ENCODE measurements at places on chromosomes 3 and 15.

DNA sequence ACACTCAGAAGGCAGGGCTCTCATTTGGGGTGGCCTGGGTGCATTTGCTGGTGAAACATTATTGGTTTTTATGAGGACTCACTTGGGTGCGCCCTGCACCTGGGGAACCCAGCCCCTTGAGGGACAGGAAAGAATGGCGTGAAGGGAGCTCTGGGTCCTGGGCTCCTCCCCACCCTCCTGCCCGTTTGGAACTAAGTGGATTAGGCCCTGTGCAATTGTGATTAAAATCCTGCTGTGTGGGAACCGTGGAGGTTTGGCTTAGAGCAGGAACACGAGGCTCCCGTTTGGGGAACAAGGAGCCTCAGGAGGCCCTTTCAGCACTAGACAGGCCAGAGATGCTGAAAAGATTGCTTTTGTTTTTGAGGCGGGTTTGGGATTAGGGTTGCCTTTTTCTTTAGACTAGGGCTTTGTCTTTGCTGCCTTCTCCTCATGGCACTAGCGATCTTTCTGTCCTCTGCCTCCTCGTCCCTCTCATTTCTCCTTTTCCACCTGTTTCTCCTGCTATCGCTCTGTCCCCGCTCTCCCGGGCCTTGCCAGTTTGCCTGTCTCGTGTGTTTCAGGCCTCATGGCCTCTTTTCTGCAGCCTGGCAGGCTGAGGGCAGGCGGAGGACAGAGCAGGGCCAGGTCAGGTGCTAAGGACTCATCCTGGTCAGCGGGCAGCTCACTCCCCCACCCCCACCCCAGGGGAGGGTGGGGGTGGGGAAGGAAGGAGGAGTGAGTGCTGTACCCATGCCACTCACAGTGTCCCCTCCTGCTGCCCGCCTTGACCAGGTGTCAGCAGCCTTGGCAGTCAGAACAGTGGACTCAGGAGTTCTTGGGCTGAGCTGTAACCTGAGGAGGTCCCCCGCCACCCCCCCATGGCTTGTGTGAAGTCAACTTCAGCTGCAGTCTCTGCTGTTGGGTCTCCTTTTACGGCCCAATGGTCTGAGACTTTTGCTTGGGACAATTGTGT lies 8.6 kb downstream of the MAPKAPK3 start:
- DNase-seq, result no peak

- no peak for DNase-seq
These were observed 5.6 kb upstream of the BAHD1 start for GRCh38 chr15:40435023-40435709.

GRCh38 chr3:28547677-28548076 lies 199.1 kb upstream of the AZI2 start:
- no peak for DNase-seq

- DNase-seq, result no peak
These were observed 4.3 kb upstream of the ALPK3 start for GRCh38 chr15:84812842-84813241.

DNA sequence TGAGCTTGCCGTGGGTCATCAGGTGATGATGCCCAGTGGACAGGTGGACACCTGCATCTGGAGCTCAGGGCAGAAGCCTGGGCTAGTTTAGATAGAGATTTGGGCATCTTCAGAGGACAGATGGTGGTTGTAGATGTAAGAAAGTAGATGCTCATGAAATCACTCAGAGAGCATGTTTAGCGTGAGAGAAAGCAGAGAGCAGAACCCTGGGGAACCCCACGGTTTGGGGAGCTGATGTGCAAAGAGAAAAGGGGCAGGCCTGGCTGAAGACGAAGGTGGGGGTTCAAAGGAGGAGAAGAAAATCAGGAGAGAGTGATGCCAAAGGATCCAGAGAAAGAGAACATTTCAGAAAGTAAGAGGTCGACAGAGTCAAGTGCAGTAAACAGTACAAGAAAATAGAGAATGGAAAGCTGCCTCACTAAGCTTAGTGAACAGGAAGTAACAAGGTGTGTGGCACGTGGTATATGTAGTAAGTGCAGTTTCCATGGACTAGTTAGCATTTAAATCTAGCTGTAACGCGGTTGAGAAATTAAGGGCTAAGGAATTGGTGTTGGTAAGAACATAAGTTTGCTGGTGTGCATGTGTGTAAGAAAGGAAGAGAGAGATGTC lies 13.5 kb downstream of the TIGIT start:
- DNase-seq, result no peak

DNA sequence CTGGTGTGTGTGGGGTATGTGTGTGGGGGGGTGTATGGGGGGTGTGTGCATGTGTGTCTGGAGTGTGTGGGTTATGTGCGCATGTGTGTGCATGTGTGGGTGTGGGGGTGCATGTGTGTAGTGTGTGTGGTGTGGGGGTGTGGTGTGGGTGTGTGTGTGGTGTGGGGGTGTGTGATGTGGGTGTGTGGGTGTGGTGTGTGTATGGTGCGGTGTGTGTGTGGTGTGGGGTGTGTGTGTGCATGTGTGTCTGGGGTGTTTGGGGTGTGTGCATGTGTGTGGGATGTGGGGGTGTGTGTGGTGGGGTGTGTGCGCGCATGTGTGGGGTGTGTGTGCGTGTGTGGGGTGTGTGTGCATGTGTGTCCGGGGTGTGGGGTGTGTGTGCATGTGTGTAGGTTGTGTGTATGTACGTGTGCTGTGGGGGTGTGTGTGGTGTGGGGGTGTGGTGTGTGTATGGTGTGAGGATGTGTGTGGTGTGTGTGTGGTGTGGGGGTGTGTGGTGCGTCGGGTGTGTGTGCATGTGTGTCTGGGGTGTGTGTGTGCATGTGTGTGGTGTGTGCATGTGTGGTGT lies 6.2 kb upstream of the OCA2 start:
- DNase-seq, result no peak

DNA sequence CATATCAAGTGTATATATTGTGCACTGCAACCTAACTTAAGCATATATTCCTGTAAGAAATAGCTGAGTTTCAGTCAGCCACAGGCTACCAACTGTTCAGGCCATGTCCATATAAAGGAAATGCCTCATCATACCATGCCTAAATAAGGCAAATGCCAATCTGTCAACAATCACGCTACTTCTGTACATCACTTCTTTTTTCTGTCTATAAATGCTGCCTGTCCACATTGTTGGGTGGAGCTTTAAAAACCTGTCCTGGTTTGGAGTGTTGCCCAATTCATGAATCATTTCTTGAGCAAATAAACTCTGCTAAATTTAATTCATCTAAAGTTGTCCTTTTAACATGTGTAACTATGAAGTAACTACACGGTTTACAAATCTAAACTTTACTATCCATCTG lies 1091.9 kb downstream of the NSUN3 start:
- DNase-seq, result no peak

DNA sequence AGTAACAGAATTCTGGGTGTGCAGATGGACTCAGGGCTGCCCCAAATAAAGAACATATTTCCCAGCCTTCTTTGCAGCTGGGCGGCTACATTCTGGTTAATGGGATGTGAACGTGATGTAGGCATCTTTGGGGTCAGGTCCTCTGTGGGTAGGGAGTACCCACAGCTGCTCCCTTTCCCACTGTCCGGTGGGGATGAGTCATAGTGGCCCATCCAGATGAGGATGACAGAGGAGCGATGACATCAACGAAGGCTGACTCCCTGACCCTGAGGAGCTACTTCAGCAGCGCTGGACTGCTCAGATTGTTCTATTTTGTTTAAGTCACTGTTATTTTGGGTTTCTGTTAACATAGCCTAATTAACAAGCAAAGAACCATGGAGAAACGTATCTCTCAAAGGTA lies 38.0 kb downstream of the SRPRB start:
- DNase-seq, result no peak

DNA sequence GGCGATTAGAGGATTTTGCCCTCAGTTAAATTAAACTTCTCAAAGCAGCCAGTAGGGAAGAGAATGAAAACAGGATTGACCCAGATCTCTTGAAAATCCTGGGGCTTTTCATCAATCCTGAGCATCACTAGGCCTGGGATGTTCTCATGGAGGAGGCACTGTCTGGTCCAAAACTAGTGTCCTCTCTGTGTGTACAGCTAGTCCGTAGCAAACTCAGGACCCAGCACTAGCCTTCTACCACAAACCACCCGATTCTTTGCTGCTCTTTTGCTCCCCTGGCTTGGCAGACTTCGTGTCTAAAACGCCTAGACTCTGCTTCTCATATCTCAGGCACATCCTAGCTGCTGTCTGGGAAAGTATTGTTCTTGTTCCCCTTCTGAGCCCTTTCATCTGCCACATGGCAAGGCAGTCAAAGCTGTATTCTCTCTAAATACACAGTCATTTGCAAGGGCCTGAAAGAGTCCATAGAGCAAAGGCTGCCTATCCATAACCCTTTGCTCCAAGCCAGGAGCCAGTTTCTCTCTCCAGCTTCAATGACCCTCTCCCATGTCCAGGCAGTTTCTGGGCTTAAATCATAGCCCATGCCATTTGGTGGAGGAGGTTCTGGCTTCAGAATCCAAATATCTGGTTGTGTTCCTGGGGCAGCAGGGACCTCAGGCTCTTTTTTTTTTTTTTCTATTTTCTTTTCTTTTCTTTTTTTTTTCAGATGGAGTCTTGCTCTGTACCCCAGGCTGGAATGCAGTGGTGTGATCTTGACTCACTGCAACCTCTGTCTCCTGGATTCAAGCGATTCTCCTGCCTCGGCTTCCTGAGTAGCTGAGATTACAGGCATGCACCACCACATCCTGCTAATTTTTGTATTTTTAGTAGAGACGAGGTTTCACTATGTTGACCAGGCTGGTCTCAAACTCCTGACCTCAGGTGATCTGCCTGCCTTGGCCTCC lies 52.4 kb downstream of the CDC25A start:
- no peak for DNase-seq

DNA sequence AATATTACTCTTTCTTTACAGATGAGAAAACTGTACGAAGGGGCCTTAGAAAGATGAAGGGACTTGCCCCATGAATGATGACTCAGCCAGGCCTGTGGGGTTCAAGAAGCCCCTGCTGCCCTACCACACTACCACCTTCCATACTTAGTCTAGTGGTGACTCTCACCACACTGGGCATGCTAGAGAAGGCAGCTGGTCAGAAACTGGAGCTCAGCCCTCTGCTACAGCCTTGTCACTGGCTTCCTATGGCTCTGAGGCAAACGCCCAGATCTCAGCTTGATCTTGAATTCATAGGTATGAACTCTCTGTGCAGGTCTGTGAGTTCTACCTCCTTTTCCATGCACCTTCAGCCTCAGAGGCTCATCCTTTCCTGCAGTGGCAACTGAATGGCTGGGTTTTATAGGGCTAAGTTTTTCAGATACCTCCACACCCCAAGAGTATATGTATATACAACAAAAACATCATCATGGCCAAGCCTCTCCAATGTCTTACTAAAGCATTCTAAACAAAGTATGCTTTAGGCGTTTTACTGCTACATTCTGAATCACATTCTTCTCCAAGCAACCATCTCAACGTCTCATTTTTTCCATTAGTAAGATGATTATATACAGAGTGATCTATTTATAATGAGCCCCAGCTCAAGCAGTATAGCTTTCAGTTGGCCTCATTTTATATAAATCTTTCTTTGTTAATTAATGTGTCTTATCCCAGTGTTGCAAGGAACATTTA lies 234.1 kb downstream of the GREM1 start:
- DNase-seq, result no peak

DNA sequence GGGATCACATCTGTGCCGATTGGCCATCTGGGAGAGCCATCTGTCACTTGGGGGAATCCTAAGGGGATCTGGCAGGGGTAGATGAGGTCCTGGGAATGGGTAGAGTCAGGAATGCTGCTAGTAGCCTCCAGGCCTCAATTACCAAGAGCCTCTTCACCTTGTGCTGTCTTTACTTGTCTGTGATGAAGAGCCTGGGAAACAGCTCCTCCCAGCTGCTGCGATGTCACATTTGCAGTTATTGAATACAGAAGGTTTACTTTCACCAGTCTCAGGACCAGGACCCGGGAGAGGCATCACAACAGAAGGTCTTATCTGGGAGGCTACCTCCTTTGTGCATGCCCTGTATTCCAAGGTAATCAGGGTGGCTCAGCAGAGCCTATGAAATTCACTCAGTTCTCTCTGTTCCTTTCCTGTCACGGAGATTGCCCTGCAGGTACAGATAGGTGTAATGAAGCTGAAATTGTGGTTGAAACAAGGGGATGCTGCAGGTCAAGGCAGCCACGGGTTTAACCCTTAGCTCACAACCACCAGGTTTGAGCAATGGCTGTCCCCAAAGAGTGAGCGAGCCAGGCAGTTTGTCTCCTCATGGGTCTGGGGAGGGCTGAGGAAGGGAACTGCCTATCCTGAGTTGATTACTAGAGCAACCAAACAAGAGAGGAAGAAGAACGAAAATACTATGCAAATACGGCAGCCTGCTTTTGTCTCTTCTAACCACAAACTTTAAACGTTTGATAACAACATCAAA lies 298.9 kb upstream of the RORA start:
- DNase-seq, result no peak

GRCh38 chr3:137347132-137347531 lies 389.3 kb downstream of the IL20RB start:
- DNase-seq, result no peak

- DNase-seq, result no peak
These were observed 13.2 kb downstream of the MRAS start for GRCh38 chr3:138361561-138361971.

DNA sequence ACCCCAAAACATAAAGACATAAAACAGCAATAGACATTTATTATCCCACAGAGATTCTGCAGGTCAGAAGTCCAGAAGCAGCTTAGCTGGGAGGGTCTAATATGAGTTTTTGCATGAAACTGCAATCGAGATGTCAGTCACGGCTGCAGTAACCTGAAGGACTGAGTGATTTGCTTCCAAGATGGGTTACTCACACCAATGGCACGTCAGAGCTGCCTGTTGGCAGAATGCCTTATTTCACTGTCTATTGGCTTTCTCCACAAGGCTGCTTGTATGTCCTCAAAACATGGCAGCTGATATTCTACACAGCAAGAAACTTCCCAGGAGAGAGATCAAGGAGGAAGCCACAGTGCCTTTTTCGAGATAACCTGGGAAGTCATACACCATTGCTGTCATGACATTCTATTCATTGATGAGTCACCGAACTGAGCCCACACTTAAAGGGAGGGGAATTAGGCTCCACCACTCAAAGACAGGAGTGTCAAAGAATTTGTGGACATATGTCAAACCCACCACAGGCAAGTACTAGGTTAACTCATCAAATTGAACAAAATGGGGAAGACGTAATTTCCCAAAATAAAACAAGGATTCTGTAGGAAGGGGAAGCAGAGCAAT lies 122.2 kb downstream of the SYNPR start:
- no peak for DNase-seq

- DNase-seq, result no peak
These were observed 7.2 kb upstream of the FAM174B start for GRCh38 chr15:92662762-92663161.

DNA sequence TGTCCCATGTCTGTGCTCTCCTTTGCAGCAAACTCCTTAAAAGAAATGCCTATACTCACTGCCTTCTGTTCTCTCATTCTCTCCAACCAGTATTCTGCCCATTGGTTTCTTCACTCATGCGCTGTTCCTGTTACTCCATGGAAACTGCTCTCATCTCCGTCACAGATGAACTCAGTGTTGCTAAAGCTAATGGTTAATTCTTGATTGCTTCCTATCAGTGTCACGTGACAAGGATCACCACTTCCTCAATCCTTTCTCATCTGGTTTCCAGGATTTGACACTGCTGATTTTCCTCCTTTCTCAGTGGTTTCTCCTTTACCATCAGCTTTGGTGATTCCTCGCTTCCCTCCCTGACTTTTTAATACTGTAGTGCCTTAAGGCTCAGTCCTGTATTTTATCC lies 2.6 kb downstream of the DPH3 start:
- no peak for DNase-seq
